Glutamatergic neuron (in vitro differentiated cells): ENCODE measurements at places on chromosomes 1 and 21. TPM values are rescaled to one million over a fixed set of nuclear protein-coding genes. Genes with fewer than 3 reads are reported as not detected.

GRCh38 chr1:229672246-229672645, 46.2 kb downstream of the URB2 start:
- no peak for DNase-seq
- H3K36me3 ChIP-seq, result no peaks in the 10 kb centered on the region
- H3K27me3 ChIP-seq, result no peaks in the 10 kb centered on the region
- H3K4me1 ChIP-seq, result no peaks in the 10 kb centered on the region

- H3K27ac ChIP-seq, result no peak overlapping the region
- peaks cover 1% of the 10 kb centered on the region for H3K27me3 ChIP-seq
- H3K4me1 ChIP-seq, result peaks cover 9% of the 10 kb centered on the region
- DNase-seq, result no peak
Measured at GRCh38 chr1:30778979-30779293, 21.4 kb upstream of the LAPTM5 start.

DNA sequence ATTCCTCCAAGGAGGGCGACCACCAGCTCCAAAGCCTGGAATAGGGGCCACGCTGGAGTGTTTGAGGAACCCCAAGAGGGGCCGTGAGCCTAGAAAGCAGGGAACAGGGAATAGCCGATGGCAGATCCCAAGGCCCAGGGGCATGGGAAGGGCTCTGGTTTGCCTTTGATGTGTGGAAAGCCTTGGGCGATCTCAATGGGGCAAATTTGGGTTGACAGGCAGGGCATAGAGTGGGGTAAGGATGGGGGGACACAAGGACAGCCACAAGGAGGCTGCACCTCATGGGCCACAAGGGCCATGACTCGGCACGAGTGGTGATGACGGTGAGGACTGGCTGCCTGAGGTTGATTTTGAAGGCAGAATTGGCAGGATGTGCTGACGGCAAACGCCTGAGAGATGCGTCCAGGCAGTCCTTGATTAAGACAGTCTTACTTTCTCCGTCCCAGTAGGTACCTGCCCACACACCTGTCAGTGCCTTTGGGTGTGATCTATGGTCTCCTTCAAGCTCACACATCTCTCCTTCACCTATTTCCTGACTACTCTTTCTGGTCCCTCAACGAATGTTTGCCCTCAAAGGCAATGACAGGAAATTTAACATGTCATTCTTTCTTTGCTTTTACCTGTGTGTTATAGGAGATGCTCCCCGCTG, 2.0 kb upstream of the TMPRSS3 start:
- H3K27me3 ChIP-seq, result peaks cover 11% of the 10 kb centered on the region
- H3K36me3 ChIP-seq, result peaks cover 8% of the 10 kb centered on the region
- H3K4me3 ChIP-seq, result peak overlapping the region; percentile 79
- no peak for DNase-seq

- no peak overlapping the region for H3K4me3 ChIP-seq
- DNase-seq, result no peak
- H3K27me3 ChIP-seq, result no peaks in the 10 kb centered on the region
- no peaks in the 10 kb centered on the region for H3K36me3 ChIP-seq
- peaks cover 8% of the 10 kb centered on the region for H3K4me1 ChIP-seq
Measured at GRCh38 chr1:102715150-102715549, 393.2 kb downstream of the COL11A1 start.

GRCh38 chr1:47390843-47391242, 25.2 kb upstream of the FOXE3 start:
- peaks cover 4% of the 10 kb centered on the region for H3K4me1 ChIP-seq
- H3K36me3 ChIP-seq, result no peaks in the 10 kb centered on the region
- H3K4me3 ChIP-seq, result no peak overlapping the region
- DNase-seq, result no peak

DNA sequence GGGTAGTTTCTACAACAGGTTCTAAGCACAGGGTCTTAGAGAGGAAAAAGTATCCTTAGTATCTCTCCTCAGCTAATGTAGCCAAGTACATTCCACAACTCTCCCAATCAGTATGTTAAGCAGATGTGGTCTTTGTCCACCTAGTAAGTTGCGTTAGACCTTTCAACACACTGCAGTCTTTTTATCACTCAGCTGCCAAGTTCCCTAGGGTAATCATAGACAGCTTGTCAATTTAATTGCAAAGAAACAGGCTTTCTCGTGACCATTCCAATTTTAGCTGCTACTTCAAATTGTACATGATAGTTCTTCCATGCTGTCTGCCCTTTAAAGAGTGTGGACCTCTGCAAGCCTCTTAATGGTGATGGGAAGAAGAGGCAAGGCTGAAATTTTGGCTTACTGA, 211.8 kb upstream of the PKN2 start:
- H3K4me3 ChIP-seq, result no peak overlapping the region
- DNase-seq, result no peak
- H3K27me3 ChIP-seq, result peaks cover 2% of the 10 kb centered on the region
- H3K27ac ChIP-seq, result no peak overlapping the region
- H3K36me3 ChIP-seq, result peaks cover 6% of the 10 kb centered on the region

GRCh38 chr1:153541641-153542590, 1.2 kb upstream of the S100A5 start:
- H3K36me3 ChIP-seq, result no peaks in the 10 kb centered on the region
- no peak overlapping the region for H3K27ac ChIP-seq
- H3K4me1 ChIP-seq, result peaks cover 27% of the 10 kb centered on the region
- no peak for DNase-seq
- H3K4me3 ChIP-seq, result no peak overlapping the region
- H3K27me3 ChIP-seq, result peaks cover 10% of the 10 kb centered on the region

DNA sequence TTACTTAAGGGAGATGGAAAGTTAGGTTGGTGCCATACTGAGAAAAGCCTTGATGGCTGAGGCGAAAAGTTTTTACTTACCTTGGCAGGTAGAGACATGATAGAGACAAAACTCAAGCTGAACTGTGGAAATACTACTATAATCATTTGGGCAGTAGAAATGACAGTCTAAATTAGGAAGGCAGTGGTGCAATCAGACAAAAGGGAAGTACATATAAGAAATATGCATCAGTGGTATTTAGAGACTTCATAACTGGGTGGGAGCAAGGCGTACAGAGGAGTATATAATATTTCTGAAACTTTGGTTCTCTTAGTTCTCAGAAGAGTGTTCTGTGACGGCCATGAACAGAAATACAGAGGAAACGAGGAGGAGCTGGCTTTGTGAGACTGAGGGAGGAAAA, 2.4 kb upstream of the CEP350 start:
- H3K4me3 ChIP-seq, result no peak overlapping the region
- no peaks in the 10 kb centered on the region for H3K36me3 ChIP-seq
- no peak overlapping the region for H3K27ac ChIP-seq
- H3K4me1 ChIP-seq, result peaks cover 6% of the 10 kb centered on the region
- DNase-seq, result no peak

GRCh38 chr1:213692321-213692720, 295.5 kb upstream of the PROX1 start:
- H3K27me3 ChIP-seq, result no peaks in the 10 kb centered on the region
- H3K27ac ChIP-seq, result no peak overlapping the region
- H3K36me3 ChIP-seq, result no peaks in the 10 kb centered on the region
- no peak for DNase-seq
- H3K4me3 ChIP-seq, result no peak overlapping the region
- peaks cover 4% of the 10 kb centered on the region for H3K4me1 ChIP-seq

DNA sequence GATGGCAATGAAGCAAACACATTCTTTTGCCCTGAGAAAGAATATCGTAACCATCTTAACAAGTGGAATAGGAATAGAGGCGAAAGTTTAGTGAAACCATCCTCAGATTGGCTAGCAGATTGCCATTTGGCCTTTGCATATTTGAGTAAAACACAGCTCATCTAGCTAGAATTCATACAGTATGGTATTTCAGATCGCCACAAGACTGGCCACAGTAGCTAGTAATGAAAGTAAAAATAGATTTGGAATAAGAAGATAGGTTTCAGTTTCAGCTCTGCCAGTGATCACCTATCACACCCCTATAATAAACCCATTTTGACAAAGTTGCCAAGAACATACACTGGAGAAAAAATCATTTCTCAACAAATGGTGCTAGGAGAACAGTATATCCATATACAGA, 294.9 kb downstream of the LRRIQ3 start:
- H3K27me3 ChIP-seq, result no peaks in the 10 kb centered on the region
- no peak overlapping the region for H3K27ac ChIP-seq
- H3K4me1 ChIP-seq, result no peaks in the 10 kb centered on the region

- no peak overlapping the region for H3K4me3 ChIP-seq
- H3K27ac ChIP-seq, result no peak overlapping the region
- peaks cover 5% of the 10 kb centered on the region for H3K36me3 ChIP-seq
- no peak for DNase-seq
- no peaks in the 10 kb centered on the region for H3K4me1 ChIP-seq
Measured at GRCh38 chr1:7831458-7831857, 21.4 kb downstream of the UTS2 start.

- H3K4me1 ChIP-seq, result peaks cover 8% of the 10 kb centered on the region
- H3K27ac ChIP-seq, result peak overlapping the region; percentile 71
- DNase-seq, result no peak
- no peaks in the 10 kb centered on the region for H3K36me3 ChIP-seq
- H3K4me3 ChIP-seq, result peak overlapping the region; percentile 90
- peaks cover 3% of the 10 kb centered on the region for H3K27me3 ChIP-seq
Measured at GRCh38 chr1:116908820-116909511, 750 bp upstream of the PTGFRN start.

- H3K36me3 ChIP-seq, result no peaks in the 10 kb centered on the region
- no peak for DNase-seq
- H3K27me3 ChIP-seq, result no peaks in the 10 kb centered on the region
- H3K4me3 ChIP-seq, result no peak overlapping the region
- no peaks in the 10 kb centered on the region for H3K4me1 ChIP-seq
Measured at GRCh38 chr1:191261111-191261510, 783.4 kb upstream of the BRINP3 start.

- H3K27ac ChIP-seq, result no peak overlapping the region
- DNase-seq, result no peak
- H3K4me3 ChIP-seq, result no peak overlapping the region
- no peaks in the 10 kb centered on the region for H3K27me3 ChIP-seq
- H3K4me1 ChIP-seq, result peaks cover 8% of the 10 kb centered on the region
Measured at GRCh38 chr1:117678246-117678977, 72.6 kb downstream of the TENT5C start.

- no peak overlapping the region for H3K27ac ChIP-seq
- H3K36me3 ChIP-seq, result peaks cover 6% of the 10 kb centered on the region
- no peak overlapping the region for H3K4me3 ChIP-seq
- peaks cover 2% of the 10 kb centered on the region for H3K4me1 ChIP-seq
- peaks cover 30% of the 10 kb centered on the region for H3K27me3 ChIP-seq
Measured at GRCh38 chr1:36322041-36322785, 1.2 kb downstream of the EVA1B start.

- H3K27ac ChIP-seq, result no peak overlapping the region
- no peaks in the 10 kb centered on the region for H3K36me3 ChIP-seq
- H3K4me3 ChIP-seq, result peak overlapping the region; percentile 81
- no peak for DNase-seq
Measured at GRCh38 chr1:3857791-3858129, 484 bp downstream of the DFFB start.

DNA sequence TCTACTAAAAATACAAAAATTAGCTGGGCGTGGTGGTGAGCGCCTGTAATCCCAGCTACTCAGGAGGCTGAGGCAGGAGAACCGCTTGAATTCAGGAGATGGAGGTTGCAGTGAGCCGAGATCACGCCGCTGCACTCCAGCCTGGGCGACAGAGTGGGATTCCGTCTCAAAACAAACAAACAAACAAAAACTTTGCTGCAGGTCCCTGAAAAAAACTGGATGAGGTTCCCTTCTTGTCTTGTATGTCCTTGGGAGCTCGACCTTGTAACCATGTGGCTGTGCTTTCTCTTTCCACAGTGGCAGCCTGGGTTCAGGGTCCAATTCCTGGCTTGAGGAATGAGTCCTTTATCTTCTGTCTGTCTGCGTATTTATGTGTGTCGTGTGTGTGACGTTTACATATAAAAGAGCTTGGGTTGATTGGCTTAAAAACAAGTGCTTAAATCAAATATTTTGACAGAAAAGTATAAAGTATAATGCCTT, 18.0 kb upstream of the COX20 start:
- H3K27ac ChIP-seq, result no peak overlapping the region
- H3K27me3 ChIP-seq, result no peaks in the 10 kb centered on the region
- no peaks in the 10 kb centered on the region for H3K36me3 ChIP-seq
- no peak for DNase-seq

GRCh38 chr1:193185211-193185610, 1.2 kb downstream of the B3GALT2 start:
- DNase-seq, result no peak
- H3K27ac ChIP-seq, result peak overlapping the region; percentile 100
- peak overlapping the region; percentile 100 for H3K4me3 ChIP-seq
- peaks cover 22% of the 10 kb centered on the region for H3K4me1 ChIP-seq
- peaks cover 20% of the 10 kb centered on the region for H3K27me3 ChIP-seq

GRCh38 chr1:30507401-30508174, 215.8 kb downstream of the MATN1 start:
- H3K36me3 ChIP-seq, result peaks cover 6% of the 10 kb centered on the region
- no peaks in the 10 kb centered on the region for H3K27me3 ChIP-seq
- DNase-seq, result no peak
- H3K4me1 ChIP-seq, result peaks cover 2% of the 10 kb centered on the region

- no peaks in the 10 kb centered on the region for H3K27me3 ChIP-seq
- no peaks in the 10 kb centered on the region for H3K36me3 ChIP-seq
- peak overlapping the region; percentile 97 for H3K4me3 ChIP-seq
- peak overlapping the region; percentile 86 for H3K27ac ChIP-seq
- no peak for DNase-seq
Measured at GRCh38 chr1:165598676-165599059, 32.4 kb upstream of the MGST3 start.

Gene NRDC
- total RNA-seq, result 127 TPM

Gene VCAM1
- 0.98 TPM for total RNA-seq

Gene SPRR1B
- not detected for total RNA-seq

Gene CFHR4
- not detected for total RNA-seq

Gene SAMD11
- total RNA-seq, result 46.2 TPM

Gene FAF1
- total RNA-seq, result 57.3 TPM

Gene KCNQ4
- 0.76 TPM for total RNA-seq
